NCI-H524 (cell line): ENCODE measurements at places on chromosomes 4 and X.

DNA sequence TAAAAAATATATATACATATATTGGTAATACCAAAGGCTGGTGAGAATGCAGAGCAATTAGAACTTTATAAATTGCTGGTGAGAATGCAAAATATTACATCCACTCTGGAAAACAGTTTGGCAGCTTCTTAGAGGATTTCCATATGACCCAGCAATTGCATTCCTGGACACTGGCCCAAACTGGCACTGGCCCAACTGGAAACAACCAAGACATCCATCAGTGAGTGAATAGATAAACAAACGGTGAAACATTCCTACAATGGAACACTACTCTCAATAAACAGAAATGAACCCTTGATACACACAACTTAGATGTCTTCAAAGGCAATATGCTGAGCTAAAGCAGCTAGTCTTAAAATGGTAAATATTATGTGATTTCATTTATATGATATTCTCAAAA is 524.2 kb downstream of the IQCM start:
- DNase-seq: no peak

- no peak for DNase-seq
These were observed 44.3 kb downstream of the NYX start for GRCh38 chrX:41491267-41492004.

DNA sequence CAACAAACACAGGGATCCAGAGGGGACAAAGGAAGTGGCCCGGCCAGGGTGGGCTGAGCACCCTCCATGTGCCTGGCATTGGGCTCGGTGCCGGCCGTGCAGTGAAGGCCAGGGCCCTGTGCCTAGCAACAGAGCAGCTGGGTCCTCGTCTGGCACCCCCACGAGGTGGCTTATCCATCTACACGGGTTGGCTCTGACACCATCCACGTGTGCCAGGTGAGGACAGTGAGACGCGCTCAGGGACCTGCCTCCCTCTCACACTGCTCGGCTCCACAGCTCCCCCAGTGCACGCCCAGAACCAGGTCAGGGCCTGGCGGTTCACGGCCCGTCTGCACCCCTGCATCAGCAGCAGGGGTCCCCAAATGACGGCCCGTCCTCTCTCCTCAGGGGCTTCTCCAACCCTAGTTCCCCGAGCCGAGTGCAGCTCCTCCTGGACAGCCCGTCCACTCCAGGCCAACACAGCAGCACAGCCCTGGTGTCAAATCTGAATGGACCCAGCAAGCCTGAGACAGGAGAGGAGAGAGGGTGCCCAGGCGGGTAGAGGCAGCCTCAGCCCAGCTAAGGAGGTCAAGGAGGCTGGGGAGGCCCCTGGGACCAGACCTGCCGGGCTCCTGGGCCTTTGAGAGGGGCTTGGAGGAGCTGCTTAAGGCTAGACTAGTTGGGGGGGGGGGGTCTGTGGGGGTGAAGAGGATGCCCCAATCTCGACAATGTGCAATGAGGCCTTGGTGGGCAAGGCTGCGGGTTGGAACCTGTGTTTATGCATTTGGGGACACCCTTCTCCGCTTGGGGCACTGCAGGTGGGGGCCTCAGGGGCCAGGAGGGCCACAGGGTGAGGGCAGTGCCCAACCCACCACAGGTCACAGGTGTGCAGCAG is 113.6 kb downstream of the FAM53A start:
- DNase-seq: no peak

- no peak for DNase-seq
These were observed 144.9 kb downstream of the CHIC2 start for GRCh38 chr4:53919535-53919934.

GRCh38 chrX:147183161-147183560 is 368.6 kb upstream of the CXorf51A start:
- no peak for DNase-seq

DNA sequence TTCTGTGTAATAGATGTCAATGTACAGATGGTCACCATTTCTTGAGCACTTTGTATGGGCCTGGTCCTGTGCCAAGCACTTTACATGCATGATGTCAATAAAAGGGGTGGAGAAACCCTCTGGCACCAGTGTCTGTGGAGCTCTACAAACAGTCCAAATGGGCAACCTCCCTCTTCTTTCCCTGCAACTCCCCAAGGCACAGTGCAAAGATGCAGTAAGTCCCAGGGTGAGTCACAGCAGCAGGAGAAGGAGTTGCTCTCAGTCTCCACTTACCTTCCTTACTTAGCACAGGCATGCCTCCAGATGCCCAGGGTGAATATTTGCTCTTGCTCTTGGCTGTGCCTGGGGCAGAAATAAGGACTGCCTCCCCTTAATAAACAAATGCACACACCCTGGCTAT is 4.3 kb downstream of the OCIAD2 start:
- DNase-seq: peak; percentile 98

DNA sequence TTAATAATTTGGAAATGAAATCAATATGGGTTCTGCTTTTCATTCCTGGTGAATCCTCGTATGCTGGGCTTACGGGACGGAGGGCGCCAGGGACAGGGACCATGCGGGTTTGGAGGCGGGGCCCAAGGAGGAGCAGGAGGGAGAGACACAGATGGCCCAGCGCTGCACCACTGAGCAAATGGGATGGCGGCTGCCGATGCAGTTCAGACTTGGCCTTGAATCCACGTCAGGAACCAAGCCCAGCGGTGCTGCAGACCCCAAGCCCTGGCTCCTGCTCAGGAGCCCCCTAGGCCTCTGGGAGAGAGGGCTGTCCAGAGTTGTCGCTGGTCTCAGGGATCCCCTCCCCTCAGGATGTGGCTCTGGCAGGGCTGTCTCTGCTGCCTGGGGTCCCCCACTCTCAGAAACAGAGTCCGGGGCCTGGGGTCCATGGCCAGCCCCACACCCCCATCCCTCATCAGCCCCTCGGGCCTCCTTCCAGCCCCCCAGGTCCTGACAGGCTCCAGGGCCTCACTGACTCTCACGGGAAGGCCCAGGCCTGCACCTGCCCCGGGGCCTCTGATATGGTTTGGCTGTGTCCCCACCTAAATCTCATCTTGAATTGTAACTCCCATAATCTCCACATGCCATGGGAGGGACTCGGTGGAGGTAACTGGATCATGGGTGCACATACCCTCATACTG is 75.2 kb downstream of the FAM53A start:
- DNase-seq: peak; percentile 29

DNA sequence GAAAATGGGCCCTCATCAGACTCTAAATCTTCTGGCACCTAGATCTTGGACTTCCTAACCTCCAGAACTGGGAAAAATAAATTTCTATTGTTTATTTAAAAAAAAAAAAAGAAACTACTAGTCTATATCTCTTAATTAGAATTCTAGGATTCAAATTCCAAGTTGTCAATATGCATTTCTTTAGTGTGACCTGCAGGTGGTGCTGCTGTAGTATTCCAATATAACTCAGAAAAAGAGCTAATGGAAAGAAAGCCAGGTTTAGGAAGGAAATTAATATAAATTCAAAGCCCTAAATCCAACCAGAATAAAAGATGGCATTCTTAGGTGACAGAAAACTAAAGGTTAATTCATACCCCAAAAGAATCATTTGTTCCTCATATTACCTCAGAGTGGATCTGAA is 80.0 kb upstream of the NALF2 start:
- DNase-seq: peak; percentile 43

GRCh38 chr4:14879683-14880082 is 122.6 kb upstream of the CPEB2 start:
- no peak for DNase-seq

DNA sequence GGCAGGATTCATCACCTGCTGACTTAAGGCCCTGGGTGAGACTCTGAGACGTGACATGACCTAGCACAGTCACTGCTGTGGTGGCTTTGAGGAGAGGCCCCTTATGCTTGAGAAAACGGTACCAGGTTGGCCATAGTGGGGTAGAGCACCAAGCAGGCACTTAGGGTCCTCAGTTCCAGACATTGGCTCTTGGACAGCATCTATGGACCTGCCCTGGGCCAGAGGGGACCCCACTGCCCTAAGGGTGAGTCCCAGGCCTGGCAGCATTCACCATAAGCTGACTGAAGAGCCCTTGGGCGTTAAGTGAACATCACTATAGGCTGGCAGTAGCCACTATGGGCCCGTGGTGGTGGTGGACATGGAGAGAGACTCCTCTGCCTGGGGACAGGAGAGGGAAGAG is 78.7 kb downstream of the FNIP2 start:
- no peak for DNase-seq

GRCh38 chr4:95939141-95939540 is 99.2 kb downstream of the PDHA2 start:
- no peak for DNase-seq

DNA sequence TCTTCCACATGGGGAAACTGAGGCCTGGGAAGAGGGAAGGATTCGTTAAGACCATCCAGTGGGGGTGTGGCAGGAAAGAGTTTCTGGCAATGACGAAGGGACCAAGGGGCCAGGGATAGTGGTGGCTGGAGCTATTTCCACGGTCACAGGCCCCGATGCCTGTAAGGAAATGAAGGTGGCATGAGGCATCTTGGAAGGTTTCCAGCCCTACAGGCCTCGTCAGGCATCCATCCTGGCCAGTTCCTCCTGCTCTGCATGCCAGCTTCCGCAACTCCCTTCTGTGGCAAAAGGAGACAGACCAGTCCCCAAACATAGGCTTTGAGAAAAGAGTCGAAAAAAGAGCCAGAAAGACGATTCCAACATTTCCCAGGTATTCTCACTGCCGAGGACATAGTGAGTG is 9.2 kb upstream of the C4orf50 start:
- no peak for DNase-seq

- no peak for DNase-seq
These were observed 278.6 kb upstream of the DIPK2B start for GRCh38 chrX:45479196-45479834.

- DNase-seq: no peak
These were observed 890.8 kb downstream of the TRIML1 start for GRCh38 chr4:189029976-189030504.

DNA sequence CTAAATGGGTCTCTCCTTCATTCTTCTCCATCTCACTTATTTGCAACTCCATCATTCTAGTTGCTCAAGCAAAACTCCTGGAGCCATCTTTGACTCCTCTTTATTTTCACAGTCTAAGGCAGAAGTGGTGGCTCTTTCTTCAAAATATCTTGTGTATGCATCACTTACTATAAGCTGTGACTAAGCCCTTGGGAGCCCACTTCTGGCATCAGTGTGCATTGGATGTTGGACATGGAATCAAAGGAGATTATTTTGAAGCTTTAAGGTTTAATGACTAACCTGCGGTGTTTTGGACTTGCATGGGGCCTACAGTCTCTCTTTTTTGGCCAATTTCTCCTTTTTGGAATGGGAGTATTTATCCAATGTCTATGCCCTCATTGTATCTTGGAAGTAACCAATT is 276.8 kb downstream of the SPOCK3 start:
- no peak for DNase-seq

DNA sequence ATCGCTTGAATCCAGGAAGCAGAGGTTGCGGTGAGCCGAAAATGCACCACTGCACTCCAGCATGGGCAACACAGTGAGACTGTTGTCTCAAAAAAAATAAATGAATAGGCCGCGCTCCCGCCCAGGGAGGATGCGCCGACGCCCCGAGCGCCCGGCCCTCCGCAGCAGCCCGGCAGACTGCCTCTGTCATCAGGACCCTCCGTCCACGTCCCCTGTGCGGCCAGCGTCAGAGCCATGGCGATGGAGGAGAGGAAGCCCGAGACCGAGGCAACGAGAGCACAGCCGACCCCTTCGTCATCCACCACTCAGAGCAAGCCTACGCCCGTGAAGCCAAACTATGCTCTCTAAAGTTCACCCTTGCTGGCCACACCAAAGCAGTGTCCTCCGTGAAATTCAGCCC is 21.4 kb downstream of the LIAS start:
- no peak for DNase-seq

DNA sequence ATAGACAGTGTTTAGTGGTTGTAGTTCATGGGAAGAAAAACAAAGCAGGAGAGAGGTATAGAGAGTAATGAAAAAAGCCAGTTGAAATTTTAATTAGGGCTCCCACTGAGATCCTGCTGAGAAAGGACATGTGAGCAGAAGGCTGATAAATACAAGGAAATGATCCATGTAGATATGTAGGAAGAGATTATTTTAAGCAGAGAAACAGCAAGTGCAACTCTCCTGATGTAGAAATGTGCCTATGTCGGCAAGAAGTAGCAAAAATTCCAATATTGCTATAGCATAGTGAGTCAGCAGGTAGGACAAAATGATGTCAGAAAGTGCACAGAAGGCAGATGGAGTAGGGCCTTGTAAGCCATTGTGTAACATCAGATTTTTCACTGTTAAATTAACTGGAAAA is 1027.3 kb downstream of the PCDH18 start:
- no peak for DNase-seq

- DNase-seq: no peak
These were observed 158.1 kb upstream of the TENM3 start for GRCh38 chr4:182085051-182085480.

GRCh38 chr4:154478547-154478946 is 13.1 kb downstream of the DCHS2 start:
- DNase-seq: no peak

DNA sequence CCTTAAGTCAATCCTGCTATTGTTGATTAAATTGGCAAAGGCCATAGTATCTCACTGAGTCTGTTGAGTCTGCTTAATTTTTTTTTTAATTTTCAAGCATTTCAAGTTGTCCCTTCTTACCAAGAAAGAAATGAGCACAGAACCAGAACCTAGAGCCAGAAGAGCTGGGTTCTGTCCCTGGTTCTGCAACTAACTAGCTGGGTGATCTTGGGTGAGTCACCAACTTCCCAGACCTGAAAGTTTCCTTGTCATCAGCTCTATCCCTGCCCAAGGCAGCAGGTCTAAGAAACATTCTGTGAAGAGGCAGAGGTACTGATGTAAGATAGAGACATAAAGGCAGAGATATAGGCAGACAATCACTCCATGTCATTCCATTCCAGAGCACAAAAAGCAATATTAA is 17.3 kb downstream of the TEC start:
- DNase-seq: no peak

- no peak for DNase-seq
These were observed 13.2 kb downstream of the CLNK start for GRCh38 chr4:10671366-10671765.

GRCh38 chr4:18419780-18420179 is 398.2 kb upstream of the LCORL start:
- DNase-seq: no peak

GRCh38 chr4:180304321-180304720 is 1938.9 kb upstream of the TENM3 start:
- DNase-seq: no peak

- DNase-seq: peak; percentile 81
These were observed at the start of gene MMAA for GRCh38 chr4:145618932-145619638. Gene MMAA, plus strand, starts transcription at chr4:145619385. Its CDS starts 19,755 bp downstream, at chr4:145639140.

- DNase-seq: peak; percentile 59
These were observed at the start of gene GAB3 for GRCh38 chrX:154750301-154751202. Gene GAB3, minus strand, starts transcription at chrX:154751077. Its CDS starts 52 bp downstream, at chrX:154751025.

DNA sequence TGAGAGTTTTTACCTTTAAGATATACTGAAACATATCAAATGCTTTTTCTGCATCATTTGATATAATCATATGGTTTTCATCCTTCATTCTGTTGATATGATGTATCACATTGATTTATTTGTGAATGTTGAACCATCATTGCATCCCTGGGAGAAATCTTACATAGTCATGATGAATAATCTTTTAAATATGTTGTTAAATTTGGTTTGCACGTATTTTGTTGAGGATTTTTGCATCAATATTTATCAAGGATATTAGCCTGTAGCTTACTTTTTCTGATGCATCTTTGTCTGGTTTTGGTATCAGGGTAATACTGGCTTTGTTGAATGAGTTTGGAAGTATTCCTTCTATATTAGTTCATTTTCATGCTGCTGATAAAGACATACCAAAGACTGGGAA is 541.4 kb downstream of the TLL1 start:
- no peak for DNase-seq

- DNase-seq: no peak
These were observed 1.6 kb upstream of the GIMD1 start for GRCh38 chr4:106370214-106370613.

- no peak for DNase-seq
These were observed 99.3 kb upstream of the BCOR start for GRCh38 chrX:40197071-40197470.

GRCh38 chrX:33062041-33062440 is 149.3 kb downstream of the DMD start:
- DNase-seq: no peak
